ENCODE measurements at places on chromosomes 7 and 10.

DNA sequence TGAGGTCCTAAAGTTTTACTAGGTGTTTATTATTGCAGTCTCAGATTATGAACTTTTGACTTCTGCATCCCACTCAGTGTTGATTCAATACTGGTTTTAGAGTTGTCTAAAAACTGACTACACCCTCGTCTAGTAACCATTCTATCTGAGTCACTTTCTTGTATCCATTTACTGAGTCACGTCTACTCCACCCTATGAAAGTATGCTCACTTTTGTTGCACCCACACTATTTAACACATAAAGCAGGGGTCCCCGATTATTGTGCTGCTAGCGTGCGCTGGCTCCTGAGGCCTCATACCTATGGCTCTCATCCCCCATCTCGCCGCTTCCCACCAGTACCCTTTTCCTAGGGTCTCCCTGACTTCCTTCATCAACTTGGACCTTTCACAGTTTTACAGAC is 2.0 kb downstream of the SAMD9 start:
- DNase-seq, result no peak
- H3K36me3 ChIP-seq, result peaks cover 48% of the 10 kb centered on the region
- H3K4me1 ChIP-seq, result peaks cover 25% of the 10 kb centered on the region
- no peak overlapping the region for H3K27ac ChIP-seq
- no peak overlapping the region for H3K4me3 ChIP-seq
- H3K27me3 ChIP-seq, result no peaks in the 10 kb centered on the region

DNA sequence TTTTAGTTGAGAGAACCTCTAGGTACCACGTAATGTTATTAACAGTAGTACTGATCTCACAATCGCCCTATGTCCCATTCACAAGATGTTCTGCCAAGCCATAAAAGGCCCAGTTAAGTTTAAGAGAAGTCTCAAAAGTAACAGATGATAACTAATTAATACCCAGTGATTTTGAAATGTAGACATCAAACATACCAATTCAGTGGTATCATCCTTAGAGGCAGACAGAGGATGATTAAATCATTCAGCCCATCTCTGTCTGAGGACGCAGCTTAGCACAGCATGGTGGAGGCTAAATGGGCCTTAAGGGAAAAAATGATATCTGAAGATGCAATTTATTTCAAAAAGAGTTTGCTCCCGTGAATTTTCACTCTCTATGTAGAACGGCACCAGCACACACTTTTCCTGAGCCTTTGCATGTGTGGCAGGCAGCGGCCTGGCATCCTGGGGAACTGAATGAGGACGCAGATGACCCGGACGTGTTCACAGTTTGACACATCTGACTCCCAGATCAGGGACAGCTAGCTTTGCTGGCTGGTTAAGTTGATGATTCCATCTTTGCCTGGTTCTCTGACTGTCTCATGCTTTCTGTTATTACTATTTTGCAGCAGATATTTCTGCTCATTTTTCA is 13.4 kb downstream of the EGFR start:
- H3K4me3 ChIP-seq, result no peak overlapping the region
- H3K27me3 ChIP-seq, result no peaks in the 10 kb centered on the region
- H3K4me1 ChIP-seq, result no peaks in the 10 kb centered on the region

DNA sequence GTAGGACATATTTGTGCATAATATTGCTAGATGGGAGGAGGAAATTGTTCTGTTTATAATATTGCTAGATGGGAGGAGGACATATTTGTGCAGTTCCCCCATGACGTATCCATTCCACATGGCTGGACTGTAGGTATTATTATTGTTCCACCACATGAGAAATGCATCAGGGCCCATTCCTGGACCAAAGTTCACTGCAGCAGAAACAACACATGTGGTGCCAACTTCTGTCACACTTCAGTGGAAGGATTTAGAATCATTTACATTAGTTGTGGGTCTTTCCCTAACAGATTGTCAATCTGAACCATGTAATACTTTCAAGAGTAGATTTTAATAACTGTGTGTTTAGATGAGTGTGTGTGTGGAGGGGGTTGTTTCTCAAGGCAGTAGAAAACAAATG is 32.7 kb upstream of the MACC1 start:
- H3K4me1 ChIP-seq, result no peaks in the 10 kb centered on the region
- DNase-seq, result no peak
- H3K36me3 ChIP-seq, result no peaks in the 10 kb centered on the region
- no peak overlapping the region for H3K4me3 ChIP-seq
- no peak overlapping the region for H3K27ac ChIP-seq
- H3K27me3 ChIP-seq, result no peaks in the 10 kb centered on the region

DNA sequence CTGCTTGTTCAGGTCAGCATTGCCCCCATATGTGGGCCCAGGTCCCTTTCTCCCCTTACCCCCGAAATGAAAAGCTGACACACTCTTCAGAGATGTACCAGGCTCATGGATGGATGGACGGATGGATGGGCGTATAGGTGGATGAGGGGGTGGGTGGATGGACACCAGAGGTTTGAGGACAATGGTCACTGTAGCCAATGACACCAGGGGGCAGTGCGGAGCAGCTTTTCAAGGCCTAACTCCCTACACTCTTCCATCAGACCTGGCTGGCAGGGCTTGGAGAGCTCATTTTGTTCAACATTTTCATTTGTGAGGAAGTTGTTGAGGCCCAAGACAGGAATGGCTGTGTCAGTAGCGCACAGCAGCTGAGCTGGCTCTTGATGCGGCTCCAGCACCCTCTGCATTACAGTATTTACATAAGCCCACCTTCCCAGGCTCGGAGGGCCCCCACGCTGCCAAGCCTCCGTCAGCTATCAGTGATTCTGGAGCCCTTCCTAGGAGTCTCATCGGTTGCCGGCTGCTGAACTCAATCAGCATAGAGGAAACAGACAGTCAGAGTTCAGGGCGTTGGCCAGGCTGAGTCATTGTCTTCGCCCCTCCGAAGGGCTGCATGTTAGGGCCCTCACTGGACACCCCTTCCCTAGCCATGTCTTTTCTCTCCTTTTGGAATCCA is 11.6 kb upstream of the FFAR4 start:
- no peaks in the 10 kb centered on the region for H3K27me3 ChIP-seq
- no peaks in the 10 kb centered on the region for H3K4me1 ChIP-seq
- DNase-seq, result peak; percentile 66
- no peaks in the 10 kb centered on the region for H3K36me3 ChIP-seq
- no peak overlapping the region for H3K4me3 ChIP-seq

- peaks cover 4% of the 10 kb centered on the region for H3K4me1 ChIP-seq
- H3K36me3 ChIP-seq, result peaks cover 34% of the 10 kb centered on the region
- DNase-seq, result peak; percentile 64
- peak overlapping the region; percentile 25 for H3K27ac ChIP-seq
- no peak overlapping the region for H3K4me3 ChIP-seq
These were observed 14.6 kb downstream of the IFIT3 start for GRCh38 chr10:89342206-89342958.

GRCh38 chr7:141738592-141739013 is 445 bp downstream of the SSBP1 start:
- peak overlapping the region; percentile 77 for H3K4me3 ChIP-seq
- DNase-seq, result no peak
- H3K4me1 ChIP-seq, result peaks cover 19% of the 10 kb centered on the region
- H3K27ac ChIP-seq, result no peak overlapping the region
- H3K36me3 ChIP-seq, result no peaks in the 10 kb centered on the region
- no peaks in the 10 kb centered on the region for H3K27me3 ChIP-seq

DNA sequence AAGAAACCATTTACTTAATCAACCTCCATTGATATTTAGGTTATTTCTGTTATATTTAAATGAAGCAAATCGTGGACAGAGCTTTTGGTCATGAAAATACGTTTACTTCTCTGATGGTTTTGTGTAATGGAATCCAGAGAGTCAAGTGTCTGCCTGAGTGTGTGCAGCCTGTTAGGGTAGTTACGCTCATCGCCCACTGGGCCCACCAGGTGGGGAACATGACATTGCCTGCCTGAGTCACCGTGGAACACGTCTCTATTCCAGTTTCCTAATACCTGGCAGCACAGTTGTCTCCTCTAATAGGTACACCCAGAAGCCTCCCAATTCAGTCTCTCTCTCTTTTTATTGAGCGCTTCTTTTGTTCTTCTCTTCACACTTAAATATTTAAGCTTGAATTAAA is 91.0 kb downstream of the ADCY1 start:
- H3K4me3 ChIP-seq, result no peak overlapping the region
- no peaks in the 10 kb centered on the region for H3K36me3 ChIP-seq
- no peaks in the 10 kb centered on the region for H3K4me1 ChIP-seq
- no peak overlapping the region for H3K27ac ChIP-seq
- no peaks in the 10 kb centered on the region for H3K27me3 ChIP-seq

- H3K27me3 ChIP-seq, result no peaks in the 10 kb centered on the region
- H3K36me3 ChIP-seq, result no peaks in the 10 kb centered on the region
- DNase-seq, result no peak
- H3K27ac ChIP-seq, result peak overlapping the region; percentile 81
- no peak overlapping the region for H3K4me3 ChIP-seq
These were observed 60.3 kb downstream of the SLC16A12 start for GRCh38 chr10:89475125-89475524.

DNA sequence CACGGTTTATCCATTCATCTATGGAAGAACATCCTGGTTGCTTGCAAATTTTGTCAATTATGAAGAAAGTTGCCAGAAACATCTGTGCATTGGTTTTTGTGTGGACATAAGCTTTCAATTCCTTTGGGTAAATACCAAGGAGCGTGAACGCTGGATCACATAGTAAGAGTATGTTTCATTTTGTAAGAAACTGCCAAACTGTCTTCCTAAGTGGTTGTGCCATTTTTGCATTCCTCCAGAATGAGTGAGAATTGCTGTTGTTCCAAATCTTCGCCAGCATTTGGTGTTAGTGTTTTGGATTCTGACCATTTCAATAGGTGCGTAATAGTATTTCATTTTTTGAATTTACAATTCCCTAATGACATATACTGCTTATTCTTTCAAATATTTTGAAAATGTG is 155.3 kb upstream of the FRMD4A start:
- H3K4me3 ChIP-seq, result no peak overlapping the region
- no peaks in the 10 kb centered on the region for H3K4me1 ChIP-seq
- no peak for DNase-seq

DNA sequence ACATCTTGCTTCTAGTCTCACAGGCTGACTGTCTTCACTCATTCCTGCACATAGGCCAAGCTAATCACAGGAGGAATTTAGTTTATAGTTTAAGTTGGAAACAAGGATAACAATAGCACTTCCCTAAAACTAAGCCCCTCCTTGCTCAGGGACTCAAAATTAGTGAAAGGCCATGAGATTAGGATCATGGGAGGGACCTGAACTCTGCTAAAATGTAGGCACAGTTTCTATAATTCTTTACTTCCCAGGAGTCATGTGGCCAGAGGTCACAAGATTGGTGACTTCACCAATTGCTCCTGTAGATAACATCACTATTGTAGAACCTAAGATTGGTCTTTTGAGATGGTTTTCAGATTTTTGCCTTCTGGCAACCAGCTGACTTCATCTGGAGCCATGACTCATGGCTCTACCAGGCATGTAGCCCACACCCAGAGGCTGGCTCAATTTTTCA is 14.8 kb upstream of the UPP1 start:
- H3K4me3 ChIP-seq, result no peak overlapping the region
- no peaks in the 10 kb centered on the region for H3K36me3 ChIP-seq
- DNase-seq, result no peak
- no peak overlapping the region for H3K27ac ChIP-seq
- H3K4me1 ChIP-seq, result no peaks in the 10 kb centered on the region

DNA sequence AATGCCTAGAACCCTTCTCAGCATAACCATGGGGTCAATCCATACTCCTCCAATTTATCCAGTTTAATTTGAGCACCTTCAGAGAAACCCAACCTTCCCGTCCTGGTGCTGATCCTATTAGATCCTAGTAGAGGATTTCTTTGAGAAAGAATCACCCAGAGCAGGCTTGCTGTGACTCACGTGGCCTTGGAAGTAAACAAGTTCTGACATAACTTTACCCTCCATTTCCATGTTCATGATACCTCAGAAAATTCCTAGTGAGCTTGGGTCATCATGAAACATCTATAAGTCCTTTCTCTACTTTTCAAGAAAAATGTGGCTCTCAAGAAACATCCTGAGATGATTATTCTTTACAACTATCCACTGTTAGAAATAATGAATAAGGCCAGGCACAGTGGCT is 71.7 kb downstream of the PRLHR start:
- no peak overlapping the region for H3K27ac ChIP-seq
- no peak overlapping the region for H3K4me3 ChIP-seq
- no peaks in the 10 kb centered on the region for H3K4me1 ChIP-seq
- DNase-seq, result no peak
- H3K36me3 ChIP-seq, result no peaks in the 10 kb centered on the region

DNA sequence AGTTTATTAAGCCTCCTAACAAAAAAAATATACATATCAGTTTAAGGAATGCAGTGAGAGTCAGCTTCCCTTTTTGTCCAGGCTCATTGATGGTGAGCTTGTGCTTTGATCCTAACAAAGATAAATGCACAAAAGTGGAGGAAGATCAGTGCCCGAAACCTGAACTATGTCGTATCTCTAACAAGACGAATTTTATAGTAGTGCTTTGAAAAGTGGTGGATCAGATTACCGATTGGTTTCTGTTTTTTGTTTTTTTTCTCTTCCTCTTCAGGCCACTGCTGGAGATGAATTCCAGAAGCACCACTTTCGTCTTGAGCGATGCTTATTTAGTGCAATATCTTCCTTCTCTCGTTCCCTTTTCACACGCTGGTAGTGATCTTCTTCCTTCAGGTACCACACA is 72.8 kb downstream of the RHOBTB1 start:
- no peaks in the 10 kb centered on the region for H3K27me3 ChIP-seq
- H3K36me3 ChIP-seq, result peaks cover 75% of the 10 kb centered on the region
- no peak overlapping the region for H3K27ac ChIP-seq
- H3K4me3 ChIP-seq, result no peak overlapping the region
- no peak for DNase-seq

DNA sequence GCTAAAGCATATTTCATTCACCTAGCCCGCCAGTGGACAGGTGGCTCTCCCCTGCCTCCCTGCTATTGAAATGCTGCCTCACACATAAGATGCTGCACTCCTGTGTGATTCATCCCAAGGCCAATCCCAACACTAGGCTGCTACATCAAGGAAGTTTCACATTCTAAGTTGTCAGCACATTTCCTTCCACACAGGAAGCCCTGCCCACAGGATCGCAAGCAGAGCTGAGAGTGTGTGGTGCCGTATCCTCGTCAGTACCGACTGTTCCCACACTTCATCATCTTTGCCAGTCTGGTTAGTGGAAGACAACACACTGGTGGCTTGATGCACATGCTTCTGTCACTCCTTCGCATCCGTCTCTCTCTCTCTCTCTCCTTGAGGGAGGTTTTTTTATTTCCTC is 194.3 kb upstream of the PPP2R2D start:
- H3K4me1 ChIP-seq, result no peaks in the 10 kb centered on the region
- DNase-seq, result no peak
- H3K4me3 ChIP-seq, result no peak overlapping the region
- H3K27ac ChIP-seq, result no peak overlapping the region
- H3K27me3 ChIP-seq, result peaks cover 24% of the 10 kb centered on the region

- H3K27ac ChIP-seq, result no peak overlapping the region
- no peaks in the 10 kb centered on the region for H3K4me1 ChIP-seq
- no peak overlapping the region for H3K4me3 ChIP-seq
- DNase-seq, result no peak
- H3K27me3 ChIP-seq, result no peaks in the 10 kb centered on the region
These were observed 135.0 kb downstream of the STRA8 start for GRCh38 chr7:135368416-135369186.
